ENCODE measurements at places on chromosomes 5 and 9.

DNA sequence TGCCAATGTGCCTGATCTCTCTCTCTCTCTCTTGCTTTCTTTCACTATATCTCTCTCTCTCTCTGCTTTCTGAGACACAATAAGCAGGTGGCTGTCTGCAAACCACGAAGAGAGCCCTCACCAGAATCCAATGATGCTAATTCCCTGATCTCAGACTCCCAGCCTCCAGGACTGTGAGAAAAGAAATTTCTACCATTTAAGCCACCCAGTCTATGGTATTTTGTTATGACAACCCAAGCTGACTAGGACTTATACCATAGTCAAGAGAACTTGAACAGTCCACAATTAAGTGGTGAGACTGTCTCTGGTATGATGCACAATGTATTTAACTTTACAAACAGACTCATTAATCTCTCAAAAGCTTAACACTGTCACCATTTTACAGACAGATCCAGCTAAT lies 67.0 kb downstream of the NFIB start:
- DNase-seq, result no peak

DNA sequence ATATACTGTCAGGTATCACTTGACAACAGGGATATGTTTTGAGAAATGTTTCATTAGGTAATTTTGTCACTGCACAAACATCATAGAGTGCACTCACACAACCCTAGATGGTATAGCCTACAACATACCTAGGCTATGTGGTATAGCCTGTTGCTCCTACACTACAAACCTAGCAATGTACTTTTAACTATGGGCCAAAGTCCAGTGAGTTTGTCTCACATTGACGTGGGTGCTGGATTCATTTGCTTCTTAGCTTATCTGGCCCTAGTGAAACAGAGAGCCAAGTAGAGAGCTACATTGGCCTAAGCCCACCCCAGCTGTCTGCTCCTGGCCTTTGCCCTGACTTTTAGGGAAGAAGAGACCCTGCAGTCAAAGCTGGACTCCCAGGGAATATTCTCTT lies 180.7 kb upstream of the EGFLAM start:
- DNase-seq, result no peak

GRCh38 chr9:6495466-6495865 lies 82.5 kb downstream of the UHRF2 start:
- DNase-seq, result no peak

GRCh38 chr5:88952344-88952743 lies 69.4 kb upstream of the MEF2C start:
- no peak for DNase-seq

DNA sequence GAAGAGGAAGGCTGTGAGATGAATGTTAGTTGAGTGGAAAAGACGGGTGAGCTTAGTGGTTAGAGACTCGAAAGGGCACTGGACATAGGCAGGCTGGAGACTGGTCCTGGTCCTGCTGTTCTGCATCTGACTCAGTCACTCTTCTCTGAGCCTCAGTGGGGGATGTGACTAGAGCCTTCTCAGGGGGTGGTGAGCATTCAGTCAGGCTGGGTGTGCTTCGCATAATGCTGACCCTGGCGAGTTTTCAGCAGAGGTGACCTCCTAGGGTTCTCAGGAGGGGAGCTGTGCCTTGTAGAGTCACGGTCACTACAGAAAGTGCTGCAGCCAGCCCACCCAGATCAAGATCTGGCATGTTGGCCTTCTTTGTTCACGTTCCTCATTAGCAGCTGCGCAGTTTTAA lies 44.3 kb downstream of the PRRC2B start:
- no peak for DNase-seq

DNA sequence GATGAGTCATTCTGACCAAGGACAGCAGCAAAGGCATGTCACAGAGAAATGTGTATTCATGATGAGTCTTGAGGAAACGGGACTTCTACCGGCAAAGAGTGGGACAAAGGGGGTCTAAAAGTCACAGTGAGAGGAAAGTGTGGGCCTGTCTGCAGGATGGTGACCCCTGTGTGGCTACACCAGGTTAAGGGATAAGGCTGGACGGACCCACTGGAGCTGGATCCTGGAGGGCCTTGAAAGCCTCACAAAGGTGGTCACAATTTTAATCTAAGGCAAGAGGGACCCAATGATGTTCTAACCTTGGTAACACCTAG lies 176.5 kb downstream of the CDK5RAP2 start:
- no peak for DNase-seq

DNA sequence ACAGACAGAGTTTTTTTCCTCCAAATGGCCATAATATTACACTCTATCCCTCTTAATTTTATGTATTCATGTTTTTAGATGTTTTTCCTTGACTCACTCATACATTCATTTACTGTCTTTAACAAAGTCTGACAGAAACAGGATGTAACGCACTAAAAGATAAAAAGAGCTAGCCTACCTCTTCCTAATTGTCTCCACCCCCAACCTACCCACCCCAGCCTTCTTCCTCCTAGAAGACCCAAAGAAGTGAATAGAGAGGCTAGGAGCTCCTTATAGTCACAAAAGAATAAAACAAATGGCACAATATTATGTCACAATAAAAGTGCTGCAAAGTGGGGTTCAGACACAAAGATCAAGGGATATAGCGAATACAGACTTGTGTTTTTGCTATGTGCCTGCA lies 719 bp downstream of the NOL8 start:
- no peak for DNase-seq

DNA sequence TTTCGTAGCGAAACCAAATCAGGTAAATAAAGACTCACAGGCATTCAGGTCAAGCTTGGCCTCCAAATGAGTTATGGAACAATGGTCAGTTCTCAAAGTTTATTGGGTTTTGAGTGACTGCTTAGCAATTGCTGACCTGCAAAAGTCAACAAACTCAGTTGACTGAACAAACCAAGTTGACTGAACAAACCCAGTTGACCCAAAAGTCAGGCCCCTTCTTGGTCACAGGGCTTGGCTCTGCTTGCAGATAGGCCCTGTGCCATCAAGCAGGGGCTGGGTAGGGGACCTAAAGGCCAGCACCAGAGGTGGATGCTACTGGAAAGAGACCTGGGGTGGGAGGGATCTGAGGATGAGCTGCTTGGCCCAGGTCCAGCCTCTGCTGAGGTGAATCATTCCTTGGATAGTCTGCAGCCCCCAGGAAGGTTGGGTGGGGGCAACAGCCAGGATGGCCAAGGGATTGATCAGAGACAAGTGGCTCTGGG lies 64.6 kb downstream of the GADD45G start:
- DNase-seq, result no peak

DNA sequence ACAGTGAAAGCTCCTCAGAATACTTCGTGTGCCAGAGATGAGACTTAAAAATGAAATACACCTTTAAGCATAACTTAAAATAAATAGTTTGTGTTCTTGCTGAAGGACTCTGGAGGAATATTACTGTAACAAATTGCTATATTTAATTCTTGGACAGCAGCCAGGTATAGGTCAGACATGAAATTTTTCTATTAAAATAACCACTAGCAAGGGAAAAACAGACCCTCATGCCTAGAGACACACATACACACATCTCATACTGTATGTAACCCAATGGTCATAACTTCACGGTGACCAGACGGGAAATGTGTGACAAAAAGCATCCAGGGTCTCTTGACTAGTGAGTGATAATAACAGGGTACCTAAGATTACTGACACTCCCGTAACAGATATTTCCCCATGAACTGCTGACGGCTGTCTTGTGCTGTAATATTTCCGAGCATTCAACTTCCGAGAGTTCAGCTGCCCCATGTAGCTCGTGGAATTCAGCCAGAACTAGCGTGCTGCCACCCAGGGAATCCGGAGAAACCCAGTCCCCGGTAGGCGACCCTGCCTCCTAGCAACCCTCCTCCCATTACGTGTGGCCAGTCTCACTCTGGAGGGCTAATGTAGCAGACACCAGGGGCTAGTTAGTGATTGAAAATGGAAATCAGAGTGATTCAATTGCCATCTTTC lies 2295.1 kb upstream of the WWC1 start:
- DNase-seq, result no peak

DNA sequence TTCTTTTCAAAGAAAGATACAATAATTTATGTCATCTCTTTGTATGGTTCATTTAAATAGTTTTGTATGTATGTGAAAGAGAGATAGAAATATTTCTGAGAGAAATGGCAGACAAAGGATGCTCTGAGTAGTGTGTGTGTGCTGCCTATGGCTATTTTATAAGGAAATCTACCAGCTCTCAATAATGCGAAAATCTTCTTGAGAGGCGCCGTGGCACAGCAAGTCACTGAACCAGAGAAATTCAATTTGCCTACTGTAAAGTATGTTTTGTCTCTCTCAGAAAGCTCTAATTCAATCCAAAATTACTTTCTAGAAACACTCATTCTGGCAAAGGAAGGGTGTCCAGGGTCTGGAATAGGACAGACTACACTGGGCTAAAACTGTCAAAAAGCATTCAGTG lies 1981.1 kb downstream of the EFNA5 start:
- DNase-seq, result no peak

DNA sequence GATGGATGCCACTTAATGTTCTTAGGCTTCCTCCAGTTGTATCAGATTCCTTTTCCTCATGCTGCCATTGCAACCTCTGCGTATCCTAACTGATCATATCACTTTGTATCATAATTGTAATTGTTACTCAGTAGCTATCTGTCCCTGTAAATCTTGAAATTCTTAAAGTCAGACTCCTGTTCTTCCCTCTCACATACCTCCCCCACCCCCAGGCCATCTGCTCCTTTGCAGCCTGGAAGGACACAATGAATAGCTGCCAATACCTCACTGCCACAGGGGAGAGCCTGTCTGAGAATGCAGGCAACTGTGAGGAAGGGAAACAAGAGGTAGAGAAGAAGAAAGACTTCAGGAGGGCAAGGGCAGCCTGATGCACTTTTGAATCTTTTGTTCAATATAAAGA lies 228.5 kb downstream of the ENC1 start:
- no peak for DNase-seq

GRCh38 chr5:87116825-87117512 lies 150.7 kb upstream of the RASA1 start:
- DNase-seq, result no peak

- DNase-seq, result no peak
Observed at GRCh38 chr5:132046880-132047299, 13.6 kb upstream of the IL3 start.

GRCh38 chr9:87564111-87564510 lies 66.4 kb downstream of the DAPK1 start:
- DNase-seq, result no peak
